Activated T-helper 2 cell treated with anti-CD3 and anti-CD28 coated beads, Interferon-gamma antibody, Interleukin-2, Interleukin-4, amounts not matched to agents 10 μg/mL and 5 μg/mL and 100 μg/mL, durations not matched to agents 14 hours and 24 hours and 36 hours (primary cell): ENCODE measurements at places on chromosomes 6 and 20. TPM values are rescaled to one million over a fixed set of nuclear protein-coding genes. Genes with fewer than 3 reads are reported as not detected.

GRCh38 chr20:31596831-31597480 lies 8.1 kb upstream of the ID1 start:
- H3K4me1 ChIP-seq = no peaks in the 10 kb centered on the region
- no peaks in the 10 kb centered on the region for H3K36me3 ChIP-seq
- no peak for DNase-seq
- H3K4me3 ChIP-seq = no peak overlapping the region

- H3K27me3 ChIP-seq = peaks cover 23% of the 10 kb centered on the region
- no peaks in the 10 kb centered on the region for H3K36me3 ChIP-seq
- DNase-seq = no peak
- no peak overlapping the region for H3K4me3 ChIP-seq
- no peak overlapping the region for H3K27ac ChIP-seq
Measured at GRCh38 chr6:13834790-13835189, 20.4 kb upstream of the MCUR1 start.

GRCh38 chr20:20065361-20065760 lies 13.0 kb downstream of the CFAP61 start:
- no peak for DNase-seq
- no peak overlapping the region for H3K4me3 ChIP-seq
- H3K27me3 ChIP-seq = peaks cover 20% of the 10 kb centered on the region
- H3K27ac ChIP-seq = no peak overlapping the region
- no peaks in the 10 kb centered on the region for H3K4me1 ChIP-seq

STMND1 gene
- total RNA-seq = not detected in 2 replicates

CCN6 gene
- 0.34 TPM in 1 of 2 replicates, not detected in the other for total RNA-seq

DNA sequence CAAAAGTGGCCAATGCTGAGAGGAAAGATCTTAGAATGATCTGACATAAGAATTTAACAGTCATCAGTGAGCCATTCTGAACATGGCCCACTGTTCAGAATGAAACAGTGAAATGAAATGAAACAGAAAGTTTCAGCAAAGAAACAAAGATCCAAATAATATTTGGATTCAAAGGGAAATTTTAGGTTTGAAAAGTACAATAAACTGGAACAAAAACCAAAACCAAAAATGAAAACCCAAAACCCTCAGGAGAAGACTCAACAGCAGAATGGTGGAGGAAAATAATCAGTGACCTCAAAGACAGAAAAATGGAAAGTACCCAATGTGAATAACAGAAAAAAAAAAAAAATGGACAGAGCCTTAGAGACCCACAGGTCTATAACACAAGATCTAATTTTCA lies 66.1 kb upstream of the EMILIN3 start:
- peaks cover 55% of the 10 kb centered on the region for H3K4me1 ChIP-seq
- no peak for DNase-seq
- peaks cover 66% of the 10 kb centered on the region for H3K36me3 ChIP-seq
- H3K4me3 ChIP-seq = no peak overlapping the region
- H3K27ac ChIP-seq = peak overlapping the region; percentile 72

DNA sequence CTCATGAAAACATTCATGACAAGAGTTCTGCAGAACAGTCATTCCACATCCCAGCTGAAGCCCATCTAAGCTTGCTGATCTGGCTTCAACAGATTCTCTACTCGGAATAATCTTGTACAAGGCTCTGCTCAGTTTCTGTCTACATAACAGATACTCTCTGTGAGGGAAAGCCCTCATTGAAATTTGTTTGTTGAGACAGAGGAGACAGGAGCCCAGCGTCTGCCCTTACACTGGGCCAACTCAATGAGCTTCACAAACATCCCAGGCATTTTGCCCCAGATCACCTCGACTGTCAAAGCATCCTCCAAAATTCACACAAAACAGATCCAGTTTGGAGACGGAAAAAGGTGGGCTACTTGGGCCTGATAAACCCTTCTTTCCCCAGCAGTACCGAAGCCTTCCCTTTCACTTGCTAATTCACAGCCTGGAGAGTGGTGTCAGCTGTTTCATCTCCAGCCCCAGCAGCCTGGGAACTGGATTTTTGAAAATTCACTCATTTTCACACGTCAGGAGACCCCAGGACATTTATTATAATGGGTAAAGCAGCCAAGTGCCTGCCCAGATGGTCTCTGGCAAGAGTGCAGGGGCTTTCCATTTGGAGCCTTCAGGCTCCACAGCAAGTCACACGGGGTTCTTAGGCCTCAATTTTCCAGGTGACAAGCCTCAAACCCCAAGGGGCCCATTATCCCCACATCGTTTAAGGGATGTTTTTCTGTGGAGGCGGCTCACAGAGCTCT lies 7.3 kb downstream of the CCDC167 start:
- DNase-seq = no peak
- H3K4me1 ChIP-seq = peaks cover 60% of the 10 kb centered on the region
- H3K27ac ChIP-seq = peak overlapping the region; percentile 43
- peaks cover 42% of the 10 kb centered on the region for H3K36me3 ChIP-seq
- H3K4me3 ChIP-seq = no peak overlapping the region
- H3K27me3 ChIP-seq = no peaks in the 10 kb centered on the region

DNA sequence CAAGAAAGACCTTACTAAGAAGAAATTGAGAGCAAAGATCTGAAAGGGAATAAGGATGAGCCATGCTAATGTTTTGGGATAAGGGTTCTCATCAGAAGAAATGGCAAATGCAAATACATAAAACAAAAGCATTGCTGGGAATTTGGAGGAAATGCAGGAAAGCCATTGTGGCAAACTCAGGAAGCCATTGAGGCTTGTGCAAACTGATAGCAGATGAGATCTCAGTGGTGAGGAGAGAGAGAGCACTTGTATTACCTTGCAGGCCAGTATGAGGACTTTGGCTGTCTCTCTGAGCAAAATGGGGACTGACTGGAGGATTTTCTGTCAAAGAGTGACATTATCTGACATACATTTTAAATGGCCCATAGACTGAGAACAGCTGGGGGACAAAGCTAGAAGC lies 103.0 kb downstream of the ADGRB3 start:
- no peaks in the 10 kb centered on the region for H3K36me3 ChIP-seq
- H3K27ac ChIP-seq = no peak overlapping the region

- no peaks in the 10 kb centered on the region for H3K36me3 ChIP-seq
- no peak overlapping the region for H3K4me3 ChIP-seq
- H3K4me1 ChIP-seq = no peaks in the 10 kb centered on the region
- no peak overlapping the region for H3K27ac ChIP-seq
Measured at GRCh38 chr6:3825851-3826581, 23.2 kb upstream of the FAM50B start.

GRCh38 chr20:58344741-58345140 lies 35.2 kb downstream of the RAB22A start:
- H3K4me3 ChIP-seq = no peak overlapping the region
- no peak for DNase-seq
- no peak overlapping the region for H3K27ac ChIP-seq
- no peaks in the 10 kb centered on the region for H3K27me3 ChIP-seq
- H3K4me1 ChIP-seq = peaks cover 16% of the 10 kb centered on the region
- H3K36me3 ChIP-seq = peaks cover 45% of the 10 kb centered on the region

GRCh38 chr20:23190557-23190956 lies 104.4 kb upstream of the CD93 start:
- H3K27ac ChIP-seq = no peak overlapping the region
- DNase-seq = no peak
- H3K36me3 ChIP-seq = no peaks in the 10 kb centered on the region
- peaks cover 6% of the 10 kb centered on the region for H3K27me3 ChIP-seq

RGS17 gene
- not detected in 2 replicates for total RNA-seq

PRR18 gene
- total RNA-seq = 0.14 and 0.25 TPM in 2 replicates

JPH2 gene
- 0.11 TPM in 1 of 2 replicates, not detected in the other for total RNA-seq

LGSN gene
- total RNA-seq = not detected in 2 replicates

PAX1 gene
- total RNA-seq = not detected in 2 replicates

DNA sequence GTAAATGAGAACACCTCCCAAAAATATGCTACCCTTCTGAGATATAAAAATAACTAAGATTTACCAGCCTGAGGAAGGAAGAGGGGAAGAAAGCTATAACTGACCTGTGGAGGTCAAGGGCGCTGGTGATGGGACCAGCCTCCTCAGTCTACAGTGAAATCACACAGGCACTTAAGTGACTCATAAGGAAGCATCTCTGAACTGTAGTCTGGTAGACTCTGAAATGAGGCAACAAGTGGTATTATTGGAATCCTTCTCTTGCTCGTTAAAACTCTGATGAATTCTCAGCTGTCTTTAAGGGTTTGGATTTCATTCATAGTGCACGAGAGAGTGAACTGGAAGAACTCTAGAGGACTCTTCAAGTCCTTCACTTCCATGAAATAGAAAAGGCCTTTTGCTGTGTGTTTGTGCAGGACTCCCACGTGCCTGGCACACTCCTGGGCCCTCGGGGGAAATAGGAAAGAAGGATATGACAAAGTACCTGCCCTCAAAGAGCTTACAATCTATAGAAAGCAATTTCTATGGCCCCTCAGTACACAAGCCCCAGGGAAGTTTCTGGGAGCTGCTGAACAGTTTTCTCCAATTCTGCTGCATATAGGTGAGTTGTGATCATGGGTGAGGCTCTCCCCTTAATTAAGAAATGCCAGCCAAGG lies 231.8 kb upstream of the RREB1 start:
- H3K4me1 ChIP-seq = peaks cover 7% of the 10 kb centered on the region
- H3K27ac ChIP-seq = no peak overlapping the region
- H3K27me3 ChIP-seq = peaks cover 7% of the 10 kb centered on the region
- no peak overlapping the region for H3K4me3 ChIP-seq
- DNase-seq = no peak

DNA sequence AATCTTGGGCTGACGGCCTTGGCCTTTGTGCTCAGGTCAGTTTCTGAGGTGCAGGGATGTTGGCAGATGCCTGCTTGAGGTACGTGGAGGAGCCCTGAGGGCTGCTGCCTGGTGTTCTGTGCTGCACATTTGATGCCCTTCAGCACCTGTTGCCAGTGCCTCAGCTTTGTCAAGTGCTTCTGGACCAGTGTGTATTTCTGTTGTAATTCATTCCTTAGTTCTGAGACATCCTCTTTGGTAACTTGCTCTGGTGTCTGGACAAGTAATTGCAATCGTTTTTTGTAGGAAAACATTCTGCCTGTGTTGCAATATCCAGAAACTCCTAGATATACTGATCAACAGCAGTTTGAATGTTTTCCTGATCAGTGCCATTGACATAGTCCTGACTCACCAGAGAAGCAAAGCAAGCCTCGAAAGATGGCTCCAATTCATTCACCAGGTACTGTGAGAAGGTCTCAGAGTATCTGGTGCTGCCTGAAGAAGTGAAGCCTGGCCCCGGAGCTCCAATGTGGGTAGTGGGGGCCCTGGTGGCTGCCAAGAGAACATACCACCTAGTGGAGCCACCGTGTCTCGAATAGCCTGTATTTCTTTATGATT lies 26.7 kb downstream of the ZNF337 start:
- H3K27ac ChIP-seq = no peak overlapping the region
- H3K4me1 ChIP-seq = no peaks in the 10 kb centered on the region
- DNase-seq = no peak
- H3K4me3 ChIP-seq = no peak overlapping the region
- peaks cover 25% of the 10 kb centered on the region for H3K36me3 ChIP-seq

DNA sequence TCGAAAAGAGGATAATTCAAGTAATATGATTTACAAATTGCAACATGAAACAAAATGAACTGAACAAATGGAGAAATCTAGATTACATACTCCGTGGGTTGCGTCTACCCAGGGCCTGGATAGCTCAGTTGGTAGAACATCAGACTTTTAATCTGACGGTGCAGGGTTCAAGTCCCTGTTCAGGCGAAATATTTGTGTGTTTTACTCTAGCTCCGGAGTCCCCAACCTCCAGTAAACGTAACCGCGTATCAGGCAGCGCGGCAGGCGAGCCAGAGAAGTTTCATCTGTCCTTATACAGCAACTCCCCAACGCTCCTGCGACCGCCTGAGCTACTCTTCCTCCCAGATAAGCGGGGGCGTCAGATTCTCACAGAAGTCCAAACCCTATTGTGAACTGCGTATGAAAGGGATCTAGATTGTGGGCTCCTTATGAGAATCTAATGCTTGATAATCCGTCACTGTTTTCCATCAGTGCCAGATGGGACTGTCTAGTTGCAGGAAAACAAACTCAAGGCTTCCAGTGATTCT lies 176.1 kb downstream of the TRIM27 start:
- H3K4me1 ChIP-seq = no peaks in the 10 kb centered on the region
- no peaks in the 10 kb centered on the region for H3K36me3 ChIP-seq
- no peak overlapping the region for H3K4me3 ChIP-seq

NKAIN4 gene
- total RNA-seq = not detected in 2 replicates

GRCh38 chr6:144174006-144174405 lies 23.7 kb downstream of the STX11 start:
- no peak for DNase-seq
- H3K4me1 ChIP-seq = peaks cover 31% of the 10 kb centered on the region

SAMD5 gene
- 0.48 and 0.67 TPM in 2 replicates for total RNA-seq

GRCh38 chr20:25306991-25307903 lies 59.4 kb downstream of the PYGB start:
- H3K27me3 ChIP-seq = no peaks in the 10 kb centered on the region
- H3K4me1 ChIP-seq = peaks cover 30% of the 10 kb centered on the region
- H3K27ac ChIP-seq = no peak overlapping the region

HLA-DPB1 gene
- total RNA-seq = 11.8 and 12.6 TPM in 2 replicates

DNA sequence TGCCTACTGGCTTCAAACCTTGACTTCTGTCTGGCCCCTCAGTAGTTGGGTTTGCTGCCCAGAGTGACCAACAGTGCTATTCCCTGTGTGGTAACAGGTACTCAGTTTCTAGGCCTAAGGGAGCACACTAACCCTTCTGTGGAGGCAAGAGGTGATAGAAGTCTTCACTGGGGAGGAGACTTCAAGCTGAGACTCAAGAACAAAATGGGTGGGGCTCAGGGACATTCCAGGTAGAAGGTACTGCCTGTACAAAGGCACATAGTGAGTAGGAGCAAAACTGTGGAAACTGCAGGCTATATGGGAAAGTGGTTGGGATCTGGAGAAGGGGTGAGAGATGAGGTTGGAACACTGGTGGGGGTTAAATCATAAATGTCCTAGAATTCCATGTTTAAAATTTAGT lies 2.3 kb upstream of the SCAND1 start:
- peaks cover 12% of the 10 kb centered on the region for H3K36me3 ChIP-seq
- H3K4me1 ChIP-seq = peaks cover 12% of the 10 kb centered on the region
- H3K27me3 ChIP-seq = peaks cover 7% of the 10 kb centered on the region
- no peak overlapping the region for H3K4me3 ChIP-seq

- H3K27me3 ChIP-seq = peaks cover 31% of the 10 kb centered on the region
- no peaks in the 10 kb centered on the region for H3K36me3 ChIP-seq
- DNase-seq = no peak
- no peak overlapping the region for H3K27ac ChIP-seq
- H3K4me3 ChIP-seq = no peak overlapping the region
Measured at GRCh38 chr20:19940988-19941460, 76.1 kb upstream of the NAA20 start.

- H3K27ac ChIP-seq = no peak overlapping the region
- no peak for DNase-seq
- no peaks in the 10 kb centered on the region for H3K36me3 ChIP-seq
- peaks cover 7% of the 10 kb centered on the region for H3K4me1 ChIP-seq
Measured at GRCh38 chr6:71368284-71368683, 79.7 kb downstream of the OGFRL1 start.

GRCh38 chr20:11271319-11271718 lies 597.5 kb upstream of the JAG1 start:
- H3K4me3 ChIP-seq = no peak overlapping the region
- no peak for DNase-seq
- no peaks in the 10 kb centered on the region for H3K27me3 ChIP-seq
- no peak overlapping the region for H3K27ac ChIP-seq
- H3K36me3 ChIP-seq = no peaks in the 10 kb centered on the region
